SW 1271 (cell line): ENCODE measurements at places on chromosomes 3 and 15.

DNA sequence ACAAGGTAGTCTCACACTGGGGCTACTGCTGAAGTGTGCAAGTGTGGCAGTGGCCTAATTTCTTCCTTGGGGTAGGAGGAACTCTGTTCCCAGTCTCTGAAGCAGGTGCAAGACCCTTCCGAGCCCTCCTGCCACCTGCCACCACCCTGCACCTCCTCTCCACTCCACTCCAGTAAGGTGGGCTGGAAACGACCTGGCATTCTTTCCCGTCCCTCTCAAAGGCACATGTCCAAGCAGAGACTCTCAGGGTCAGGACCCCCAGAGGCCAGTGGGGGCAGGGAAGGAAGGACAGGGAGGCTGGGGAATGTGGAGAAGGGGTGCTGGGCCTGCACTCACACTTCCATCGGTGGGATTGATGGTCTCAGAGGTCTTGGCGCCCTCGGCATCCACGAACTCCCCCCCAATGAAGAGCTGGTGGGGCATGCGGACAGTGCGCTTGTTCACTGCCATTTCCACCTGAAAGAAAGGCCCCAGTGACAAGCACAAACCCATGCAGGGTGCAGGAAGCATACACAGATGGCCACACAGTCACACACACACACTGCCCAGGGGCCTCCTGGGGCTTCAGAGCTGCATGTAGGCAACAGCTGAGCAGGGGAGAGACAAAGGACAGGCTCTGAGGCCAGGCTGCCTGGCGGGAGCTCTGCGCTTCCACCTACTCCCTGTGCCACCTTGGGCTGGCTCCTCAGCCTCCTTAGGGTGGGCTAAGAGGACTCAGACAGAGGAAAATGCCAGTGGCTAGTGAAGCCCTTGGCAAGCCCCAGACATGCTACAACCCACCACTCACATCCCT, 43.8 kb downstream of the ALDH1L1 start:
- no peak for DNase-seq

DNA sequence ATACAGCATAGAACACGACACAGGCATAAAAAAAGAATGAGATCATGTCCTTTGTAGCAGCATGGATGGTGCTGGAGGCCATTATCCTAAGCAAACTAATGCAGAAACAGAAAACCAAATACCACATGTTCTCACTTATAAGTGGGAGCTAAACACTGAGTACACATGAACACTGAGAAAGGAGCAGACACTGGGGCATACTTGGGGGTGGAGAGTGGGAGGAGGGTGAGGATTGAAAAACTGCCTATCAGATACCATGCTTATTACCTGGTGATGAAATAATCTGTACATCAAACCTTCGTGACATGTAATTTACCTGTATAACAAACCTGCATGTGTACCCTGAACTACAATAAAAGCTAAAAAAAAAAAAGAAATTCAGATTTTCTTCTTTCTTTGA, 100.4 kb downstream of the PPM1L start:
- no peak for DNase-seq

- no peak for DNase-seq
These were observed 18.5 kb downstream of the SFMBT1 start for GRCh38 chr3:53027254-53027844.

GRCh38 chr3:64642327-64643151, 45.3 kb downstream of the ADAMTS9 start:
- DNase-seq, result no peak

DNA sequence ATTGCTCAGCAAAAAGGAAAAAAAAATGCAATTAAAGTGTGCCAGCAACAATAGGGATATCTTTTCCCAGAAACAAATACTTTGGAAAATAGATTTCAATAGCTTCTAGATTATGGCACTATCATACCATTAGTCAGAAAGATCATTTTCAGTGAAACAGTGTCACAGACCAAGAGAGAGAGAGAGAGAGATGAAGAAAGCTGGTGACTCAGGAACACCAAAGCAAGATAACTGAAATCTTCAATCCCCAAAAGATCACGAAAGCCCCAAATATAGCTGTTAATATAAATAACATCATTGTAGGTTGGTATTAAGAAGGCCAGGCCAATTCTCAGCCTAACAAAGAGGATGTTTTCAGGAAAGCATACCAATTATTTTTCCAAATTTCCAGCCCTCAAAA, 57.4 kb downstream of the ZIC4 start:
- no peak for DNase-seq

DNA sequence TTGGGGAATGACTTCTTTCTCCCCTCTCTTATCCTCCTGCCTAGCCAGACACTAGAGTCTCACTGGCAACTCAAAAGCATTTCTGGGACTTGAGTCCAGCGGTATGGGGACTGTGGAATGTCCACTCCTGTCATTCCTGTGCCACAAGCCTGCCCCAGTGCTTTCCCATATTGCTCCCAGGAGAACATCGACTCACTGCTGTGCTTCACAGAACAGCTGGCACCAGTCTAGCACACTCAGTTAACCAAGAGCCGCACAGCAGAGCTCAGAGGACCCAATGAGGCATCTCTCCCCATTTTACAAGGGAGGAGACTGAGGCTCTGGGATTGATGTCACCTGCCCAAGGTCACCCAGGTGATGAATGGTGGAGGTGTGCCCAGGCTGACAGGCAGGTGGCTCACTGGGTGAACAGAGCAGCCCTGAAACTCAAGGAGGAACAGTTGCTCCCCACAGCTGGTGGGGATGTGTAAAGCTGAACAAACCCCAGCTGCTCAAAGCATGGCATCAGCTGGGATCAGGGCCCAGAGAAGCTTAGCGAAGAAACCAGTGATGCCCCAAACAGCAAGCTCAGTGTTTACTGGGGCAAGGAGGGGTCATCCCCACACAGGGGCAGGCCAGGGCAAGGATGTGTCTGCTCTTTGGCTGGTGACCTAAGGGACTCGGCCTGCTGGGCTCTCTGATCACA, 35.4 kb upstream of the DUSP7 start:
- no peak for DNase-seq

GRCh38 chr3:43260412-43260811, 25.9 kb upstream of the SNRK start:
- peak; percentile 9 for DNase-seq

DNA sequence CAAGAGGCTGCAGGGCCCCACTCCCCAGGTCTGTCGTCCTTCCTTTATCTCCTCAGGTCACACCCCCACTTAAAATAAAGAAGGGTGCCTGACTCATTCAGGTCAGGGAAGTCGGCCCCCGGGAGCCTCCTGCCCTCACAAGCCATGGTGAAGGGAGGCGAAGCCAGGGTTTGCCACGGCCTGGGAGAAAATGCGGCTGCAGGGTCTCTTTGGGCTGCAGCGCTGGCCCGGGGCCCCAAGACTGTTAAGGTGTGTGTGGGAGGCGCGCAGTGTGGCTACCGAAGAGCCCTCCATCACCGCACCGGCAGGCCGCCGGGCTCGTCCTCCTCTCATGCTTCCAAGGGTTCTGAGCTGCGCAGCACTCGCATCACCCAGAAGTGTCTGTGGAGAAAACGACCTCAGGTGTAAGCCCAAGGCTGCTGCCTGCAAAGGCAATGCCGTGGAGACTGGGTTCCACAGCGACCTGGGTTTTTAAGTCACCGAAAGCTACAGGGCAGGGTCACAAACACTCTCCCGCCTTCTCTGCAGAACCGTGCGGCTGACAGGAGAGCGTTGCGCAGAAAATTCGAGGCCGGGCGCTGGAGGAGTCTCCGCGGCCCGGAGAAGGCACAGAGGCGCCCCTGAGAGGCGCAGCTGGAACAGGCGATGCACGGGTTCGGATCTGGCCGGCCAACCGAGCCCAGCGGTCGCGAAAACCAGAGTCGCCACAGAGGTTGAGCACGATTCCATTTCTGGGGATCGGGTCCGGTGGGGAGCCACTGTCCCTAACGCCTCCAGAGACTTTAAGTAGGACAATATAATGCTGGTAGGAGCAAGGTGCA, 8.7 kb downstream of the FOXL2 start:
- DNase-seq, result no peak

GRCh38 chr3:196419386-196419785, 12.8 kb downstream of the UBXN7 start:
- DNase-seq, result no peak

GRCh38 chr15:72368325-72368724, 7.5 kb downstream of the HEXA start:
- no peak for DNase-seq

DNA sequence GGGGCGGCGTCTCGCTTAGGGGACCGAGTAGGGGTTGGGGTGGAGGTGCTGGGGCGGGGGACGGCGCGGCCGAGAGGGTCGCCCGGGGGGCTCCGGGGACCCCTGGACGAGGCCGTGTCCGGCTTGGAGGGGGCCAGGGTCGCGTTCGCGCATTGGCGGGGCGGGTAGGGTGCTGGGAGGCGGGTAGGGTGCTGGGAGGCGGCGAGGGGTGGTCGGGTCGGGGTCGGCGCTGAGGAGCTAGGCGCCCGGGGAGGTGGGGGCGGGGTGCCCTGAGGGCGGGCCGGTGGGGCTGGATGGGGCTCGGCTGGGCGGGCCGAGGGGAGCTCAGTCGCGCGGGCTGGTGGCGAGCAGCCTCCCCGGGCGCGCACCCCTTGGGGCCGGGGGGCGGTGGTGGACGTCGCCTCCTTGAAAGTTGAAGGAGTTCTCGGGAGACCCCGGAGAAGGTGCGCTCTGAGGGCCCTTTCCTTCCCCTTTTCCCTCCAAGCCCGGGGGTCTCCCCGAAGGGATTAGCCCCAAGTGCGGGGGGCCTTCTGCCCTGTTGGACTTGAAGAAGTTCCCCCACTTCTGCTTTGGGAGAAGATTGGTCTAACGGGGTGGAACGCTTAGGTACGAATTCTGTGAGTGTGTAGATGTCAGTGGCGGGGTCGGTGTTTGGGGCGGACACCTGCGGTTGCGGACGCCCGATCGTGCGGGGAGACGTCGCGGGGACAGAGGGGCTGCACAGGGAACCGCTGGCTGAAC, 543 bp downstream of the MEF2A start:
- no peak for DNase-seq

- DNase-seq, result no peak
These were observed 53.2 kb downstream of the MEF2A start for GRCh38 chr15:99618941-99619411.

DNA sequence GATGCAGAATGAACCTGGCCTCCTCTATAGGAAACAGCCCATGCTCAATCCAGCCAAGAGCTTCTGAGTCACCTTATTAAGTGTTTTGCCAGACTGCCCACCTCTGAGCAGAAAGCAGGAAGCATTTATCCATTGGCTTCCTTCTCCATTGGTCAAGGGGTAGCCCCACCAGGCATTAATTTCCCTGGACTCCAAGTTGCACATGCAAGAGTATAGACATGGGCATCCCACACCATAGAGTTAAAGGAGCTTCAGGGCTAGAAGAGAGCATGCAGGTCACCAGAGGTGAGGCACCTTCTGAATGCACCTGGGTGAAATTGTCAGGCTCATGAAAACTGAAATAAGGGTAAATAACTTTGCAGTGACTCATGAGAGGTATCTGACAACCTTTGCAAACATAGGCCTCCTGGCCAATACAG, 230.8 kb upstream of the STAC start:
- no peak for DNase-seq

DNA sequence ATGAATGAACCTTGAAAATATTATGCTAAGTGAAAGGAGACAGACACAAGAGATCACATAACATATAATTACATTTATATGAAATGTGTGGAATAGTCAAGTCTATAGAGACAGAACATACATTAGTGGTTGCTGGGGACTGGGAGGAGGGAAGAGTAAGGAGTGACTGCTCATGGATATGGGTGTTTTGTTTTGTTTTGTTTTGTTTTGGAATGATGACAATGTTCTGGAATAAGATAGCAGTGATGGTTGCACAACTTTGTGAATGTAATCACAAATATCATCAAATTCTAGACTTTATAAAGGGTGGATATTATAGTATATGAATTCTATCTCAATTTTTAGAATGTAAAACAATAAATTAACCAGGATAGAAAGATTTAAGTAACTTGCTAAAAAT, 57.4 kb upstream of the PHLDB2 start:
- no peak for DNase-seq

- DNase-seq, result no peak
These were observed 465.1 kb upstream of the PDZRN3 start for GRCh38 chr3:74089814-74090213.

DNA sequence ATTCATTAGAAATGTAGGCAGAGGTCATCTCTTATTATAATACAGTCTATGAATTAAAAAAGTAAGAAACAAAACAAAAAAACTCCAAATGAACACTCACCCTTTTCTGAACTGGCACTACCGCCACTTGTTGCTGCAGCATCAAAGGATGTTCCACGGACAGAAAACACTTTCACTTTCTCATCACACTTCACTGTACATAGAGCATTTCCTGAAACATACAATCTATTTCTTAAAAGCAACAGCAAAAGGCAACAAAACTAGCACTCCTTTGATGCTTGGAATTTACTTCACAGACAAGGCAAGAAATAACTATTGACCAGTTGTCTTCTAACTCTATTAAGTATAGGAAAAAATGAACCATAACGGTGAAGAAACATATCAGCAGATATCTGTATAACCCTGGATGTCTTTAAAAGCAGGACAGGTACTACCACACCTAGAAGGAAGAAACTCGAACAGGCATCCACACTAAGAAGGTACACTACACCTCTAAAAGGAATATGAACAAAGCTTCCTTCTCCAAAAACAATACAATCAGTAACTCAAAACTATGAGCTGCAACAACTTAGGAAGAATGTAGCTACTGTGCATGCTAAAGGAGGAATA, 24.9 kb downstream of the ETFA start:
- DNase-seq, result no peak

DNA sequence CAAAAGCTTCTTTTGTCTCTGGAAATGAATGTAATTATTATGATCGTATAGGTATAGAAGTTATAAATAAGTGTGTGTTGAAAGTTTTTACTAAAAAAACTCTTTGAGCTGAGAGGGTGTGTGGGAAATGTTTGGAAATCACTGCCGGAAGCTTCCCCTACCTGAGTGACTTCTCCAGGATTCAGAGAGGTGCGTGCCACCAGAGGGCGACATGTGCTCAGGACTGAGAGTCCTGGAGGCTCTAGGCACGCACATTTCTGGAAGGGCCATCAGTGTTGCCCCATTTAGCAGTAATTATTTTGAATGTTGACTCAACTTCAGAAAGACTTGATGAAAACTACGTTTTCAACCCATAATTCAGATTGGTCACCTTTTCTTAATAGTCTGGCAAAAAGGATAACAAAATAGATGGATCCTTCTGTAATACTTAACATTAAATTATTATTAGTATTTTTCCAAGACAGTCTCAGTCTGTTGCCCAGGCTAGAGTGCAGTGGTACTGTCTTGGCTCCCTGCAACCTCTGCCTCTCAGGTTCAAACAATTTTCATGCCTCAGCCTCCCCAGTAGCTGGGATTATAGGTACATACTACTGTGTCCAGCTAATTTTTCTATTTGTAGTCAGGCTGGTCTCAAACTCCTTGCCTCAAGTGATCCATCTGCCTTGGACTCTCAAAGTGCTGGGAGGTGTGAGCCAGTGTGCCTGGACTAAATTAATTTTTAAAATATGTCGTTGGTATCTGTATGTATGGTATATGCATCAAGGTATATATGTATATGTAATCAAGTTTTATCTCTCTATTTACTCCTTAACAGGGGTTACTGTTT, 34.5 kb downstream of the GPR171 start:
- DNase-seq, result peak; percentile 3

- no peak for DNase-seq
These were observed 21.5 kb upstream of the MORF4L1 start for GRCh38 chr15:78850941-78851755.

GRCh38 chr3:58999134-58999773, 50.6 kb downstream of the CFAP20DC start:
- DNase-seq, result no peak
